ENCODE measurements at places on chromosomes 5 and 9.
A peak's percentile ranks its signal among the peaks of the same experiment; 100 is the strongest.

DNA sequence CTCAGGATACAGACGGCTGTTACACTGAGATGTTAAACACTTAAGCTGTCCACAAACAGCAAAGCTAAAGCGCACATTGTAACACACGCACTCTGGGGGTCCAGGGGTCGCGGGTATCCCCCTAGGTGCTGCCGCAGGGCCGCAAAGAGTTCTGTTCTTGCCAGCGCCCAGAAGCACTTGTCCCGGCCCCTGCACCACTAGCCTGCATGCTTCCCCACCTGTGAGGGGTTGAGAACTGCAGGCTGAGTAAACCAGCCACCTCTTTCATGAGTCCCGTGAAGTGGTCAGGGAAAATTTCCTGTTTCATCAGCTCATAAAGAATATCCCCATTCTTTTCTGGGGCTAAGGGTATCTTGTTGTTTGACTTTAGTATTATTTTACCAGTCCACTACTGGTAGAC, 154.4 kb upstream of the FBXL17 start:
- DNase-seq: no peak

DNA sequence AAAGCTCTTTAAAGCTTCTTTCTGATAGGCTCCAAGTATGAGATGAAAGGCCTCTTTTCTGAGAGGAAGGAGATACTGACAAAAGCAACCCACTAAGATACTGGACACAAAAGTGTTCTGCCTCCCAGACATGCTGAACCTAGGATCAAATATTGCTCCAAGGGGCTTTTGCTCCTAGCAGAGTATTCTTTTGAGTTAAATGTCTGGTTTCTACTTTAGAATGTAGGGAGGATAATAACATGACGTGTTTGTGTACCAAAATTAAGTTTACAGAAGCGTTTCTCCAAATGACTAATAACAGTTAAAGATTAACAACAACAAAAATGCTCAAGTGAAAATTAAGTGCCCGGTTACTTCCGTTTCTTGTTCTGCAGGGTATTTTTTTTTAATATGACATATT, 2293.3 kb upstream of the C9orf72 start:
- no peak for DNase-seq

DNA sequence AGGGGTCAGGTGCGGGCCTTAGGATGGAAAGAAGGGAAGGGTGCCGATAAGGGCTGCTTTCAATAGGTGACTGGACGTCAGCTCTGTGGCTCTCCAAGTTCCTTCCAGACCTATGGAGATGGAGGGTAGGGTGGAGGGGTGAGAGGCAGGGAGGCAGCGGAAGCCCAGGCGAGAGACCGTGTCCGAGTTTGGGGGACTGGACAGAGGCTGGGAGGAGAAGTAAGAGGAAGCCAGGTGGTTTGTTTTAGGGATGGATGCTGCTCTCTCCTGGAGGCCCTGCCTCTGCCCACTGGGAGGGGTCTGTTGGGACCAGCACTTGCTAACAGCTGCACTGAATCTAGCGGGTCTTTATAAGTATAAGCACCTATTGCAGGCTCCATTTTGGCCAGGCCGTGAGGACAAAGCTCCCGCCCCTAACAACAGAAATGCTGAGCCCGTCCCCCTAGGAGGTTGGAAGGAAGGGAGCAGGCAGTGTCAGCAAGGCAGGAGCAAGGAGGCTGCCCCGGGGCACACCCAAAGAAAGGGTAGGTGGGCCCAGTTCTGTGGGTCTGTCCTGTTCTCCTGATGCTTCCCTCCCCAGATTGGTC, 167.5 kb downstream of the DAB2IP start:
- DNase-seq: no peak

- DNase-seq: peak; percentile 66
Measured at GRCh38 chr5:372996-373709, 51.6 kb downstream of the AHRR start.

- DNase-seq: no peak
Measured at GRCh38 chr9:134699343-134699740, 57.7 kb downstream of the COL5A1 start.

- no peak for DNase-seq
Measured at GRCh38 chr5:113336975-113337374, 97.8 kb downstream of the TSSK1B start.

DNA sequence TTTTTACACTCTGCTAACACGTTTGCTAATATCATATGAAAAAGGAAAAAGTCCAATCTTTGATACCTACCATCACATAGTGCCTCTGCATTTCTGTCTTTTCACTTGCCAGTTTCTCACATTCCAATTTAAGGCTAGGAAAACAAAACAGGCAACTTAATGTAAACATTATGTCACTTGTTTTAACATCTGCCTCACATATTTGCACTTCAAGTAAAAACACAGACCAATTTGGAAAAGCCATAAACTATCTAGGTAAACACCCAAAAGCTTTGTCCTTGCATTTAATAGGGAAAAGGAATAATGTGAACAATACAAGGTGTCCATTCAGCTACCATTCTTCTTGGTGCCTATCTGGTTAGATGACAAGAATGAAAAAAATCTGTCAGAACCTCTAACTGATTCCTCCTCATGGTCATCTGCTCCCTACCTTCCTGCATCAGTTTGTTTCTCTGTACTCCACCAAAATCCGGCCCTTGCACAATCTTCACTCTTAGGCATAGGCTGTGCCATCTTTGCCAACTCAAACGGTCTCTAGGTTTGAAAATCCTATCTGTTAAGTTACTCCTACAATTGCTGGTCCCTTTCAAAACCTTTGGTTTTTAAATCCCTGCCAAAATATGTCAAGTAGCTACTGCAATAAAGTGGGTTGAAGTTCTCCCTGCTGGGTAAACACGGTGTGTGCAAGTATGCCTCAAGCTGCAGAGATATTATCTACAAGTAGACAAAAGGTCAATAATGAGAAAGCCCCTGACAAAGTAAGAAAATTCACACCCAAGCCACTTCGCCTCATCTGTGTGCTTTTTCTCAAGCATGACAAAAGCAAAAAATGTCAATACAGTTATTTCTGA, 3.4 kb downstream of the TLE1 start:
- no peak for DNase-seq

DNA sequence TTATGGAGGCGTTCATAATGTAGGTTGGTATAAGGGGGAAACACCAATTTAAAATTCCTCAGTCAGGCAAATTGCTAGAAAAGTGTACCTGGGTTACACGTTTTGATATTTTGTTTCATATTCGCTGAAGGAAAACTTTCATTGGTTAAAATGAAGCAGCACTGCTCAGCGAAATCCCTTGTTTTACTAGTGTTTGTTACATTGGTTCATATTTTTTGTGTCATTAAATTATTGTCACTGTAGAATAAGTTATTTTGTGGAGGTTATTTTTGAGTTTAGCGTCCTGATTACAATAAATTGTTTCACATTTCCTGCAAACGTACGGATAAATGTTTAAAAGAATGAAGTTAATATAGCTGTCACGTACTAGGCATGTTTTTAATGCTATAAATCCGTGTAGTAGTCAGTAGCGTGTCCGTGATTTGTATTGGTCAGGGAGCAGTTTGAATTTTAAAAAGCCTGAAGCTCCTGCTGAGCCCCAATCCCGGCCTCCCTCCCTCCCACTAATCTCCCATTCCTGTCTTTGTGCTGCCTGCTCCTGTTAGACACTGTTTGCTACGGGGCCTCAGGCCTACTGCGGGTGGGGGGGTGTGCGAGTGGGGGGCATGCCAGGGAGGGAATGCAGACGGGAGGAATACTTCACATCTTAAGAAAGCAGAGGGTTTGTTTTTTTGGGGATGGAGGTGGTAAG, 2.0 kb downstream of the NIPBL start:
- no peak for DNase-seq
